ENCODE measurements at places on chromosomes 6 and 20. TPM values are rescaled to one million over a fixed set of nuclear protein-coding genes. Genes with fewer than 3 reads are reported as not detected.

GRCh38 chr6:14283600-14284235 is 166.1 kb downstream of the CD83 start:
- DNase-seq, result no peak
- no peak overlapping the region for H3K27ac ChIP-seq
- H3K27me3 ChIP-seq, result no peaks in the 10 kb centered on the region
- H3K4me3 ChIP-seq, result no peak overlapping the region

DNA sequence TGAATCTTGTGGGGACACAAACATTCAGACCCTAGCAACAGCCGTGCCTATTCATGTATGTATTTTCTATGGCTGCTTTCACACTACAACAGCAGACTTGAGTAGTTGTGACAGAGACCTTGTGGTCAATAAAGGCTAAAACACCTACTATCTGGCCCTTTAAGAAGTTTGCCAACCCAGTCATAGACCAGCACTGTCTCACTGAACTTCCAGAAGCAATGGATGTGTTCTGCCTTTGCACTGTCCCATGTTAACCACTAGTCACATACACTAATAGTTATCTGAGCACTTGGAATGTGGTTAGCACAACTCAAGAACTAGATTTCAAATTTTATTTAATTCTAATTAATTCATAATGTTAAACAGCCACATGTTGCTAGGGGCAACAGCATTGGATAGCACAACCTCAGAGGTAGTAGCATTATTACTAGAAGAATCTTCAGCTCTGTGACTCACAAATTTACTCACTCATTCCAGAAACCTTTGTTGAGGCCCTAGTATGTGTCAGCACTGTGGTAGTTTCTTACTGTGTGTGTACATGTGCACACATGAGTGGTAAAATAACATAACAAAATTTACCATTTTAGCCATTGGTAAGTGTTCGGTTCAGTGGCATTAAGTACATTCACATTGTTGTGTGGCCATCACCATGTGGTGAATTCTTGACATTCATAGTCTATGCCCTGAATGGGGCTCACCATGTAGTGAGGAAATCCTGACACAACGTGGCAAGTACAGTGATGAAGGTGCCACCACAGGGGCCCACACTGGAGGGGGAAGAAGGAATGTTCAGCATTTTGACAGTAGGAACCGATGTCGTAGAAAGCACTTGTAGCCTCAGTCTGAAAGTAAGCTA is 107.3 kb downstream of the CEP57L1 start:
- H3K4me1 ChIP-seq, result no peaks in the 10 kb centered on the region
- no peak overlapping the region for H3K27ac ChIP-seq
- DNase-seq, result no peak
- no peaks in the 10 kb centered on the region for H3K36me3 ChIP-seq
- H3K27me3 ChIP-seq, result no peaks in the 10 kb centered on the region
- no peak overlapping the region for H3K4me3 ChIP-seq

- peaks cover 10% of the 10 kb centered on the region for H3K4me1 ChIP-seq
- no peak overlapping the region for H3K27ac ChIP-seq
- H3K36me3 ChIP-seq, result peaks cover 2% of the 10 kb centered on the region
- no peak for DNase-seq
- no peak overlapping the region for H3K4me3 ChIP-seq
Observed at GRCh38 chr20:1264727-1265126, 1.4 kb upstream of the SNPH start.

DNA sequence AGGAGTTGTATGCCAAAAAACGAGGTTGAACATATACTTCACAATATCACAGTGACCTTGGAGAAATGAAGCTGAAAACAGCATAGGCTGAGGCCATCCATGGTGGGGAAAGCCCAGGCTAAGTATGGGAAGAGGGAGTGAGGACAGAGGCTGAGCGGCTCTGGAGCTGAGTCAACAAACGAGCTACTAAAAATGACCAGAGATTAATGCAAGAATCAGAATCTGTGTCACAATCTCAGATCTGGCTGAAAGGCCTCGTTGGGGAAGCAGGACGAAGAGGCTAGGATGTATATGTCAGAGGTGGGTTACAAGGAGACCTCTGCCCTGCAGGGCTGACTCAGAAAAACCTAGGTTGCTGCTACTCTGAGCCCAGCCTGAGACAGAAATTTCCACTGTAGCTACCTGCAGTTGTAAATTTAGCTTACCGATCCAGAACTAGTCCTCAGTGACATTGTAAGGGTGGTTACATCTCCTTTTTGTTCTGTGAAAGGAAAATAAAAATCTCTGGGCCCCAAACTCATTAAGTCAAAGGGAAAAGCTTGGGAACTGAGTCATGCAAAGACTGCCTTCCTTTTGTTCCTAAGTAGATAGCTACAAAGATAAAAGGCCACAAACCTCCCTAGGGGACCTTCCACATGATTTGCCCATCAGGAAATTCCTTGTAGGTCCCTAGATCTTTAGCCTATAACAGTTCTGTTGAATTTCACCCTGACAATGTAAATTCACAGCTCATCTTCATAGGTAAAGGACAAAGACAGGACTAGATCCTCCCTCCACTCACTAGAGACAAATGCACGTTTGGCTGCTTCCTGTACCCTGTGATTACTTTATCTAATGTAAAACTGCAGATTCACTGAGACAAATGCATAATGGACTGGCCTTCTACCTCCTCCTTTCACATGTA is 8.5 kb upstream of the TUBB2A start:
- H3K4me3 ChIP-seq, result no peak overlapping the region
- peak; percentile 80 for DNase-seq
- peak overlapping the region; percentile 63 for H3K27ac ChIP-seq

- no peak for DNase-seq
- H3K4me1 ChIP-seq, result no peaks in the 10 kb centered on the region
Observed at GRCh38 chr20:25214426-25214790, 18.9 kb downstream of the ENTPD6 start.

DNA sequence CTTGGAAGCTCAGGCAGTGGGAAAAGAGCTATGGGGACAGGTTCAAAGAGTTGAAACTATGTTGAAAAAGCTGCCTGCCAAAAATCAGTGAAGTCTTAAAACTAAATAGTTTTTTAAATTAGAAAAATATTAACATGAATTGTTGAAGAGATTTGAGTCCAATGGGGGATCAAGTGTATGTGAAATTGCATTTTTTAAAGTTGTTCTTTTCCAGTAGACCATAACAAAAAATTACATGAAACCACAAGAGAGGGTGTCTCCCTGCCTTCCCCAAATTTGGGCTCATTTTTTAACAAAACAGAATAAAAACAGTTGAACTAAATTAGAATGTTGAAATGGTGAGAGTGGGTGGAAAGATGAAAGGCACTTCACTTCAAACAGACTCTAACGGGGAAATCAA is 31.5 kb upstream of the COL10A1 start:
- no peak overlapping the region for H3K27ac ChIP-seq
- H3K36me3 ChIP-seq, result no peaks in the 10 kb centered on the region
- no peak overlapping the region for H3K4me3 ChIP-seq
- no peak for DNase-seq
- no peaks in the 10 kb centered on the region for H3K27me3 ChIP-seq

GRCh38 chr6:88780714-88781389 is 182.6 kb downstream of the RNGTT start:
- H3K27me3 ChIP-seq, result no peaks in the 10 kb centered on the region
- no peak overlapping the region for H3K27ac ChIP-seq
- no peaks in the 10 kb centered on the region for H3K4me1 ChIP-seq
- H3K36me3 ChIP-seq, result no peaks in the 10 kb centered on the region

GRCh38 chr6:38935051-38935450 is 113.5 kb upstream of the GLP1R start:
- no peaks in the 10 kb centered on the region for H3K27me3 ChIP-seq
- DNase-seq, result no peak
- H3K4me3 ChIP-seq, result no peak overlapping the region
- no peaks in the 10 kb centered on the region for H3K4me1 ChIP-seq
- H3K36me3 ChIP-seq, result no peaks in the 10 kb centered on the region

DNA sequence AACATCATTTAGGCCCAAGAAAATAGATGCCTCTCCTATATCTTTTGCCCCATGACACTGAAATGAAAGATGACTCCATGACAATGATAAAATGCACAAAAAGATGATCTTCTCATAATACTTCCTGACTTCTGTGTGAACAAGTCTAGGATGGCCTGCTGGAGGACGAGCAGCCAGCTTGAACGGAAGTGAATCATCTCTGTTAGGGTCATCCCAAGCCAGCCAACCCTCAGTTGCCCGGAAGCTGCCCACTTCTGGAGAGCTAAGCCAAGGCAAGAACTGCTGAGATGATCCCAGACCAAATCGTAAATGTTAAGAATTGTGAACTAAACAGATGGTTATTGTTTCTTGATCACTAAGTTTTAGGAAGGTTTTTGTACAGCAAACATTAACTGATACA is 249.7 kb upstream of the HS3ST5 start:
- H3K36me3 ChIP-seq, result no peaks in the 10 kb centered on the region
- H3K4me1 ChIP-seq, result no peaks in the 10 kb centered on the region
- H3K27me3 ChIP-seq, result no peaks in the 10 kb centered on the region

DNA sequence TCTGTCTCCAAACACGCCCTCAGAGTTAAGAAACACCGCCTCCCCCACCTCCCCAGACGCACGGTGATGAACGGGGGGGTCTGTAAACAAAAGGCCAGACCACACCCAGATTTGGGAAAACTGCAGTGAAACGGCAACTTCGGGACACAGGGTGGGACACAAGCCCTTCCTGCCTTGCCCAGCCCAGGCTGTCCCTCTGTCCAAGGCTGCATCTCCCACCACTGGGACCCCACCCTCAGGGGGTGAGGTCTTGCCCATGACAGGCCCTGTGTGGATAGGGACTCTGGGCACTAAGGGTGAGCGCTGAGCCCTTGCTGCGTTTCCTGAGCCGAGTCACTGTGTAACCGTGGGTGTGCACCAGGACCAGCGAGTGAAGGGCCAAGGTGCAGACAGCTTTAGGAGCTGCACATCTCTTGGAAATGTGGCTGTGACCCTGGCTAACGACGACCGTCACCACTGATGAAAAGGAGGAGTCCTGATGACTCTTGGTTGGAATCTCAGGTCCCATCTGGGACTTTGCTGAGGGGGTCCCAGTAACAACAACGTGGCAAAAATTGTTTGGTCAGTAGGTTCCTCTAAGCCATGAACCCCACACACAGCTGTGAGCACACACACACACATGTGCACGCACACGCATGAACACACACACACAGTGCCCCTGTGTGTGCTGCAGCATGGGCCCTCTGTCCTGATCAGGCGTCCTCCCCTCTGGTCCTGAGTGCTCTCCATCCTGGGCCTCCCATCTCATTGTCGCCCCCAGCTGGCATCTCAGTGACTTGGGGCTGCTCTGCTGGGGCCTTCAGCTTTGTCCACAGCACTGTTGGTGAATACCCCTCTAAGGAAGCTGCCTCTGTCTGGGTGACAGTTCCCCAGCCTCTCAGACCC is 100.6 kb downstream of the RAMACL start:
- no peaks in the 10 kb centered on the region for H3K27me3 ChIP-seq
- peaks cover 2% of the 10 kb centered on the region for H3K4me1 ChIP-seq
- H3K27ac ChIP-seq, result no peak overlapping the region
- no peaks in the 10 kb centered on the region for H3K36me3 ChIP-seq
- no peak overlapping the region for H3K4me3 ChIP-seq

DNA sequence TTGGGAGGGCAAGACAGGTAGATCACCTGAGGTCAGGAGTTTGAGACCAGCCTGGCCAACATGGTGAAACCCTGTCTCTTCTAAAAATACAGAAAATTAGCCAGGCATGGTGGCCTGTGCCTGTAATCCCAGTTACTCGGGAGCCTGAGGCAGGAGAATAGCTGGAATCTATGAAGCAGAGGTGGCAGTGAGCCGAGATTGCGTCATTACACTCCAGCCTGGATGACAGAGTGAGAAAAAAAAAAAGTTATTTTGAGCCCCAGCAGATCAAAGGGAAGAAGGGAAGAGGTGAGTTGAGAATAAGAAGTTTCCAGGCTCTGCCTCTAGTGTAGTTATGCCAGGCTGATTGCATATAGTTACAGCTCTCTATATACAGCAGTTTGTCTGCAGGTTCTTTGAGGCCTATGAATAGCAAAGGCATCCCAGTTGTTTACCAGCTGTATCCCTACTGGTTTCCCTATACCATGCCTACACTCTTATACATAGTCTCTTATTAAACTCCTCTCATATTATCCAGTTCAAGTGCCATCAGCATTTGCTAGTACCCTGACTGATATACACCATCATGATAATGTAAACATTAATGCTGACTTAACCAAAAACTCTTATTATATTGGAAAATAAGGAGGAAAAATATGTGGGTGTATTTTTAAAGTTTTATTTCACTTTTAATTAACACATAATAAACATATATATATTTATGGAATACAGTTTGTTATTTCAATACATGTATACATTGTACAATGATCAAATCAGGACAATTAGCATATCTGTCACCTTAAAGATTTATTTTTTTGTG is 823.6 kb upstream of the ADGRB3 start:
- H3K4me1 ChIP-seq, result no peaks in the 10 kb centered on the region
- no peak for DNase-seq
- no peaks in the 10 kb centered on the region for H3K27me3 ChIP-seq
- no peaks in the 10 kb centered on the region for H3K36me3 ChIP-seq
- no peak overlapping the region for H3K4me3 ChIP-seq
- H3K27ac ChIP-seq, result no peak overlapping the region

DNA sequence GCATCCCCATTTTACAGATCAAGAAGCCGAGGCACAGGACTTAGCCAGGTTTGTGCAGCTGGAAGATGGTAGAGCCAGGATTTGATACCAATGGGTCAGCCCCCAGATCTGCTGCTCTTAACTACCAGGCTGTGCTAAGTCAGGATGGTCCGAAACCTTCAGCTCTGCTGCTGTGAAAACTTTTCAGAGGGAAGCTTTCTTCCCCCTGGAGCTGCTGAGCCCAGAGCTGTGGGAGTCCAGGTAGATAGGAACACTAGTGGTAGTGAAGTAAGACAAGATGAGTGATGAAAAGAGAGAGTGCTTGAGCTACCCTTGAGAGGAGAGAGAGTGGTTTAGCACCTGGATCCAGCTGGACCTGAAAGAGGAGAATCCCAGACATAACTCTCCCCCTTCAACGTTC is 230.8 kb downstream of the CDH4 start:
- no peaks in the 10 kb centered on the region for H3K36me3 ChIP-seq
- no peak for DNase-seq
- peaks cover 4% of the 10 kb centered on the region for H3K4me1 ChIP-seq
- no peaks in the 10 kb centered on the region for H3K27me3 ChIP-seq
- H3K27ac ChIP-seq, result no peak overlapping the region
- no peak overlapping the region for H3K4me3 ChIP-seq

GRCh38 chr6:142476452-142476851 is 174.6 kb downstream of the ADGRG6 start:
- H3K27me3 ChIP-seq, result no peaks in the 10 kb centered on the region
- no peaks in the 10 kb centered on the region for H3K36me3 ChIP-seq
- H3K4me1 ChIP-seq, result no peaks in the 10 kb centered on the region
- no peak overlapping the region for H3K27ac ChIP-seq
- no peak overlapping the region for H3K4me3 ChIP-seq

GRCh38 chr6:130760006-130760405 is 67.2 kb upstream of the SMLR1 start:
- H3K4me1 ChIP-seq, result no peaks in the 10 kb centered on the region
- H3K4me3 ChIP-seq, result no peak overlapping the region
- H3K27me3 ChIP-seq, result peaks cover 3% of the 10 kb centered on the region

Gene SASH1
- 13.3 TPM for total RNA-seq

All from astrocyte (in vitro differentiated cells and primary cell).